H4 (cell line): ENCODE measurements at places on chromosomes 5 and 9. TPM values are rescaled to one million over a fixed set of nuclear protein-coding genes. Genes with fewer than 3 reads are reported as not detected.

Gene CWC27
- total RNA-seq, result 11.2 and 24.4 TPM in 2 replicates

Gene PCDHA1
- total RNA-seq, result 0.45 and 0.56 TPM in 2 replicates

Gene IL5
- total RNA-seq, result not detected in 2 replicates

Gene CKMT2
- total RNA-seq, result 0.48 TPM in 1 of 2 replicates, not detected in the other

Gene SLC2A6
- 4.0 and 5.1 TPM in 2 replicates for total RNA-seq
